ENCODE measurements at places on chromosomes 11 and 22.

DNA sequence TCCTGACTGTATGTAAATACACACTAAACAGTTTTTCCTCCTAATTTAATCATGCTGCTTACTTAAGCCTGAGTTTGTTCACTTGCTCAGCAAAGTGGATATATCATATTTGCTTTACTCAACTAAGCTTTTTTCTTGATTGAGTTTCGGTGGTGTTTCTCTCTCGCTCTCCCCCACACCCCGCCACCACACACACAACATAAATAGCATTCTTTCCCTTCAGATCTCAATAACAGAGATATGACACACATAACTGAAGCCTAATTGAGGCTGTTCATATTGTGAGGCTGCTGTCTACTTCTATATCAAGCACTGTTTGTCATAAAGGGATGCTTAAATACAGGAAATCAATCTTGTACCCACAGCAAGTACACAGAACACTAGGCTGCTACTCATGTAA is 364.9 kb downstream of the FAT3 start:
- no peak for DNase-seq

DNA sequence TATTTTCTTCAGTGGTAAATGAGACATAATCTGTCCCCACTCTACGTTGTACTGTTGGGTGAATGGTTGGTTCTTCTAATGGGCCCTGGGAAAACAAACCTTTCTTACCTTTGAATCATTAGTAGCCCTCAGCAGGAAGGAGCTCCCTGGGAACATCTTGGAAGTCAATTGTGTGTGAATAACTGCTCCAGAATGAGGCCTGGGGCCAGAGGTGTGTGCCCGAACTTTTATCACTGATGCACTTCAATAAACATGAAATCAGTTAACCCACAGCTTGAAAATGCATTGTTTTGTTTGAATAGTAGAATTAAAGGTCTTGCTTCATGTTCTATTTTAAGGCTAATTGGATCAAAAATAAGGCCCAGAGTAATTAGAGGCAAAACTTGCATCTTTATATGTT is 67.1 kb downstream of the NAV2 start:
- DNase-seq, result no peak

GRCh38 chr11:13140028-13140870 is 131.1 kb downstream of the RASSF10 start:
- DNase-seq, result peak; percentile 70

- no peak for DNase-seq
Observed at GRCh38 chr11:61882879-61883278, 8.5 kb downstream of the FADS3 start.

GRCh38 chr11:18485913-18486528 is 30.4 kb downstream of the LDHAL6A start:
- DNase-seq, result no peak

DNA sequence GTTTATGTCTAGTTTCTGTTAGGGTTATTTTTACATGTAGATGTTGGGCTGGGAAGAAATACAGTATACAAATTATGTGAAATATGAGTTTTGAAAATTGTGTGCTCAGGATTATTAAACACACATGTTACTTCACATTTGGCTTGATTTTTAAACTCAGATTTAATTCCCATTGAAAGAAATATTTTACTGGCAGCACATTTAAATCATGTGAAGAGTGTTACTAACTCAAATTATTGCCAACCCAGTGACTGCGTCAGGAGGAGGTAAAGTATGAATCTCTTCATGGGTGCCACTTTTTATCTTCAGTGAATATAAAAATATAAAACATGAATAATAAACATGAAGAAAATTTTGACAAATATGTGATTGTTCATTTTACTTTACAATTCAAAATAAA is 457.5 kb upstream of the CCDC179 start:
- DNase-seq, result no peak

- DNase-seq, result no peak
Observed at GRCh38 chr22:45157907-45158306, 5.8 kb upstream of the NUP50 start.

- DNase-seq, result no peak
Observed at GRCh38 chr11:48270621-48271020, 7.0 kb downstream of the OR4X1 start.

Measured in NCI-H1105 (cell line).